ENCODE measurements at places on chromosomes 6 and 20.

GRCh38 chr6:145688493-145688905, 46.8 kb downstream of the EPM2A start:
- no peak for DNase-seq

GRCh38 chr6:118752803-118753202, 101.4 kb upstream of the CEP85L start:
- no peak for DNase-seq

DNA sequence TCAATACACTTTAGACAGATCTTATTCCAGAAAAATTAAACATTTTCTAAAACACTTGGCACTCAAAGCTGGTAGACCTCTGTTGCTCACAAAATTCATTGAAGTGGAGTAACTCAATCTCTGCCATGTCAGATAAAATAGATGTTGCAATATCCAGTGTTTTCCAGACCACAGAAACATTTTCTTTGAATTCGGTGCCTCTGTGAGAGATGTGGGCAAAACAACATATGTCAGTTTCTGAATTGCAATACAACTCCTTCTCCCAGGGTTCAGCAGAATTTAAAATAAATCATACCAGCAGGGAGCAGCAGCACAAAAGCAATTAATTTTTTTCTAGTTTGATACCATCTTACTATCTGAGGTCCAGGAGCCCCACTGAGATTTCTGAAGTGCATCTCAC, 11.3 kb upstream of the PKHD1 start:
- DNase-seq = no peak

DNA sequence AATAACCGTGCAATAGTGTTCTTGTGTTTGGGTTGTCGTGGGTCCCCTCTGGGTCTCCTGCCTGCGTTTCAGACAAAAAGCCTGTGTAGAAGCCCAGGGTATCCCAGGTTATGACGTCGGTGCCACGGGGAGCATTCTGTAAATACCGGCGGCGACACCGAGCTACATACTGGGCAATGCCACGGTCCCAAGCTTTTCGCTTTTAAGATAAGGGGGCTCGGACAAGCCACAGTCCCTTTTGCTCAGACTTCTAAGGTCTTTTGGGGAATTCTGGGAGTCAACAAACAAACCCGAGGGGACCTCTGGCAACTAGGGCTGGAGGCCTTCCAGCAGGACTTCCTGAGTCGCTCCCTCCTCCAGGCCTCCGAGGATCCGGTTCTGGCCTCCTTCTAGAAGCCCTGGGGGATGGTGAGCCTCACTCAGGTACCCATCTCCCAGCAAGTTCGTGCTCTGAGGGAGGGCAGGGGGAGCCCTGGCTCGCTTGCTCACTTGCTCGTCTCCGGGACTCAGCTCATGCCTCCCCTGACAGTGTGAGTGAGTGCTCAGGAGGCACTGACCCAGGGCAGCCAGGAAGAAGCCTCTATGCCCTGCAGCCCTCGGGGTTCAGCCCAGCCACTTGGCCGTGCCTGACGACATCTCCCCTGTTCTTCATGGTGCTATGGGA, 62.4 kb upstream of the MRPS10 start:
- DNase-seq = no peak

DNA sequence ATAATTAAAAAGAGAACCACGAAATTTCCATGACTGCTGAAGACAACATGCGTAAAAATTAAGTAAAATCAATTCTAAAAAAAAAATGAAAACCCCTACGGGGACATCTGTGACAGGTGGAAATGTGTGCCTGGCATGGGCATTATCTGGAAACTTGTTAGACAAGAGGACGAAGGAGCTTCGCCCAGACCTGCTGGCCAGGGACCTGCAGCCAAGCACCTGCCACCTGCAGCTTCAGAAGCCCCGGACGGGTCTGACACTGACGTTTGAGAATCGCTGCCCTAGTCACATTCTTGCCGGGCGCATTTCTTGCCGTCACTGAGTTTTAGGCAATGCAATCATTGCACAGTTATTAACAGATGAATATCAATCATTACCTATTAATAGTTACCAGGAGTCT, 140.3 kb downstream of the SMOC2 start:
- no peak for DNase-seq

DNA sequence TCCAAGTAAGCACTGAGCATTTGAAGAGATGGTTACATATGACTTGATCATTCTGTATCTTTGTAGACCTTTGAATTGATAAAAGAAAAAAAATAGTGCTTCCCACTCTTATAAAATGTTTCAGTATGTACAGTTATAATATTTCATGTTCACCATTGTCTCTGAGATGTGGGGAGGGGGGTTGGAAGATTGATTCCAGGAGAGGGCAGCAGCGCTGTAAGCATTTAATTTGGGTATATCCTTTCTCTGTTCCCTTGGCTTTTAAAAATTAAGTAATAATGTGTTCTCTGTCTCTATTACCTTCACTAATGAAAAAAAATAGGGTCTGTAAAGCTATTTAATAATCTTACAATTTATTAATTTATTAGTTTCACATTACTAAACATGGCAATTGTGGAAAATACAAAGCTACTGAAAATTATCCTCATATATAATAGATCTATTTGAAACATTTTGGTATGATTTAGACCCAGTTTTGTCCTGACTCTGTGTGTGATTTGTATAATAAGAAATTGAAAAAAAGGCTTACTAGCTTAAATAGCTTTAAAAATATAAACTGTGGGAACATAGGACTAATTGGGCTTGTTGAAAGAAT, 341.2 kb downstream of the CDKAL1 start:
- no peak for DNase-seq

DNA sequence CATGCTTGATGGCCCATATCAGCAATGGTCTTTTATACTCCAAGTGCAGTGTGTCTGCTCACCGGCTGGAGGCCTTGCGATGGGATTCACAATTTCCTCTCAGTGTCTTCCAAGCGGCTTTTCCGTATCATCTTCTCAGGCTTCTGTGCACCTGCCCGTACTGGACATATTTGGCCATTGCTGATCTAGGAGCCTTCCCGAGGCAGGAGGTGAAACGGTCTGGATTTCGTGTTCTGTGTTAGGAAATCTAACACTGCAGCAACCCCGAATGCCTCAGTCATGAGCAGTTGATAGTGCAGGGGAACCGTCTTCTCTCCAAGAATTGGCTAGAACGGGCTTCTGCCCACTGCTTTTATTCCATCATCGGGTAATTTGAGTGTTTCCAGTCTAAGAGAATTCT, 60.5 kb downstream of the PPP1R14C start:
- no peak for DNase-seq

GRCh38 chr6:25536781-25537180, 115.2 kb upstream of the SCGN start:
- no peak for DNase-seq

GRCh38 chr6:6890400-6890858, 217.3 kb upstream of the RREB1 start:
- DNase-seq = no peak

DNA sequence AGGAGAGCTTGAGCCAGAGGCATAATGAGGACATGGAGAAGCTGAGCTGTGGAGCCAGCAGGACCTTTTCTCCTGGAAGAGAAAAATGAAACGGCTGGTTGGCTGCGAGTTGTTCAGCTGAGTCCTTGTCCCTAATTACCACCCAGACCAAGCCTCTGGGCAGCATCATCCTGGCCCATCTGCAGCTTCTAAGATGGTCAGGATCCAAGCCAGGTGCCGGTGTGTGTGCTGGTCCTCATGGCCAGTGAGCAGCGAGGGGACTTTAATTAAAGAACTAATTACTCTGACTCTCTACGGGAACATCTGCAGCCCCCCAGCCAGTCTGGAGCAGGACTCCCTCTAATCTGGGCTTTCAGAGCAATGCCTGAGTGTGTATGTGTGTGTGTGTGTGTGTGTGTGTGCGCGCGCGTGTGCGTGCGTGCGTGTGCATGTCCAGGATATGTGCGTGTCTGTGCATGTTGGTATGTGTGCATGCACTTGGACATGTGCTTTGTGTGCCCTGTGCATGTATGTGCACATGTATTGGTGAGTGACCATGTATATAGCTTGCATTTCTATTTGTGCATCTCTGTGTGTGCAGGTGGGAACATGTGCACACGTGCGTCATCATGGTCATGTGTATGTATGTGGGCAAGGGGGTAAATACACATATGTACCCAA, 173.9 kb downstream of the DHX35 start:
- DNase-seq = no peak

- DNase-seq = no peak
These were observed 1.3 kb downstream of the IYD start for GRCh38 chr6:150370112-150370511.

DNA sequence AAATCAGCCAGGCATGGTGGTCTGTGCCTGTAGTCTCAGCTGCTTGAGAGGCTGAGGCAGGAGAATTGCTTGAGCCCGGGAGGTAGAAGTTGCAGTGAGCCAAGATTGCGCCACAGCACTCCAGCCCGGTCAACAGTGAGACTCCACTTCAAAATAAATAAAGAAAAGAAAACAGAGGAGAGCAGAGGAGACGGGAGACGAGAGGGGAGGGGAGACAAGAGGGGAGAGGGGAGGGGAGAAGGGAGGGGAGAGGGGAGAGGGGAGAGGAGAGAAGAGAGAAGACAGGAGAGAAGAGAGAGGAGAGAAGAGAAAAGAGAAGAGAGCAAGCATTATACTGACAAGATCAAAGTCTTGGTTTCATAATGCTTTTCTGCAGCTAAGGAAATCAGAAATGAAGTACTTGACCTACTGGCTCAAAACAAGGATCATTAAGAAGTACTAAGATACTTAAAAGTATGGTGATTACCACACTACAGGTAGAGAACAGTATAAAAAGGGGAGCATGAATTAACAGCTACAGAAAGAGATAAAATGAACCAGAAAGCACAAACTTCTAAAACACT, 30.5 kb downstream of the FAM8A1 start:
- DNase-seq = no peak

- no peak for DNase-seq
These were observed 68.8 kb downstream of the PYGB start for GRCh38 chr20:25316506-25317190.

GRCh38 chr6:34981951-34982350, 92.9 kb downstream of the ANKS1A start:
- DNase-seq = no peak

DNA sequence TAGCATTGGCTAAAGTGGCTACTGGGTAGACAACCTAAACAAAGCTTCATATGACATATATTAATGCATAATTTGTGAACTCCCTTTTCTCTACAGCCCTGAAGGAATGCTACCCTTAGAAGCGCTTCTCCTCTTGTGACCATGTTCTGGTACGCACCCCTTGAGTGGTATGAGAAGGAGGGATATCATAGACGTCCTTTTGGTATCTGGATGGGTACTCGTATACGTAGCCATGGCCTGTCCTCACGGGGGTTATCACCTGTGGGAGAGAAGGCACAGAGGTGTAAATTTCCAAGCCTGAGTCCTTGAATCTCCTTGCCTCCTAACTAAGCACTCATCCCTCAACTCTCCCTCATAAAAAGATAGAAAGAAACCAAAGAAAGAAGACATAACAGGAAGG, 39.0 kb downstream of the NEDD9 start:
- no peak for DNase-seq

DNA sequence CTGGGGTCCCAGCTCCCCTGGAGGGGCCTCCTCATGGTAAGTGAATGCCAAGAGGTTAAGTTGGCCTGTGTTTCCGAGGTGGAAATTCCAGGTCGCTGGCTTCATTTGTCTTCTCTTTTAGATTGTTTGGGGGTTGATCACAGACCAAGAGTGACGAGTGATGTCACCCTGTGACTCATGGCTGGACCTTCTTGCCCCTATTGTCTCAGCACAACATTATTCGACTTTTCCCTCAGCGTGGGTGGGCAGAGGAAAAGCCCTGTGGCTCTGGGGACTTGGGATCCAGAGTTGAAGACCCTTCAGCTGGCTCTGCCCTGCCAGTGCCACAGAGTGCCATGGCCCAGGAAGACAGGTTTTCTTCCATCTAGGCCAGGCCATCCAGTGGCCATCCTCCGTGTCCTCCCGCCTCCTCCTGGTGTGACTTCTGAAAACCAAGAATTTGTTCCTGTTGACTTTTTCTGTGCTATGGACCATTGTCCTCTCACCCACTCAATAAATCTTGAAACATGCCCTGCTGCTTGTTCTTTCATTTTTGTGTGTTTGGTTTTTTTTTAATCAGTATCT, 15.4 kb upstream of the SNHG17 start:
- DNase-seq = no peak

GRCh38 chr6:161226009-161226964, 47.6 kb downstream of the AGPAT4 start:
- no peak for DNase-seq

DNA sequence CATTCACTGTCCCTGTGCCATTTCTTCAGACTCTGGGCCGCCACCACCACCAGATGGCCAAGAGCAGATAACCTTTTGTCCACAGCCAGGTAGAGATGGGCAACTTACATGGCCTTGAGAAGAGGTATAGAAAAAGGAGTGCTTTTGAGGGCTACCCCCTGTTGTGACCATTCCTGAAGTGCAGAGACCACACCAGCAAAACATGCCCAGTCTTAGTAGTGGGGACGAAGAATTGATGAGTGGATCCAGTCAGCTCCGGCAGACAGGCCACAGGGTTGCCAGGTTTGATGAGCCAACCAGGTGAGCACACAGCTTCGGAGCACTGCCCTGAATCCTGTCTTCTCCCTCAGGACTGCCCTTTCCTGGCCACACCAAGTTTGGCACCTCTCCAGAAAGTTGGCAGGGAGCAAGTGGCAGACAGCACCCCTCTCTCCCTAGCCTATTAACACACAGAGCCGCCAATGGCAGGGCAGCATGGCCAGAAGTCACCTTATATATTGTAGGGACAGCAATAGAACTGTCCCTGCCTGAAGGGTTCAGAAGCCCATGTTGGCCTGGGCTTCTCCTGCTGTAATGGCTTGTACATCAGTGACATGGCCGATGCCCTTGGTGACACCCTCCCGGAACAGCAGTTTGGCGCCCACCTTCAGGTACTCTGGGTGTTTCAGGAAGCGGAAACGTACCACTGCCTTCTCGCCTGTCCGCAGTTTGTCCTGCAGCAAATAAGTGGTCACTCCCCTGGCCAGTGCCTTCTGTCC, 7.8 kb downstream of the GTPBP2 start:
- no peak for DNase-seq

- DNase-seq = no peak
These were observed 98.2 kb upstream of the DTNBP1 start for GRCh38 chr6:15761045-15761502.

GRCh38 chr6:156313037-156313436, 464.1 kb upstream of the ARID1B start:
- DNase-seq = no peak

DNA sequence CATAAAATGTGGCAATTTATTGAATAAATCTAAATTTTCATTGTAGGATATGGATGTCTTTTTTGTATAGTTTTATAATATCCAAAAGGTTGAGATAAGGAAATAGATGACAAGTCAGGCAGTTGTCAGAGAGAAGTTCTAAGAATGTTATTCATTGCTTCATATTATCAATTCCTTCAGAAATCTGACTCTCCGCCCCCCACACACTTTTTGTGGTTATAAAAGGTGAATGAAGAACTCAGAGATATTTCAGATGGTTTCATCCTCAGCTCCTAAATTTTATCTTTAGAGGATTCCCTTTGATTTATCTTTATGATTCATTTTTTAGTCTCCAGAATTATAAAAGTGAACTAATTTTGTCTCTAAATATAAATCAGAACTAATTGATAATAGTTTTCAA, 136.1 kb upstream of the NOX3 start:
- no peak for DNase-seq

GRCh38 chr20:5920581-5920980, 29.8 kb downstream of the TRMT6 start:
- no peak for DNase-seq
